NCI-H1694 treated with DMSO at 0.1 percent for 48 hours (cell line): ENCODE measurements at places on chromosomes 12 and 14.

DNA sequence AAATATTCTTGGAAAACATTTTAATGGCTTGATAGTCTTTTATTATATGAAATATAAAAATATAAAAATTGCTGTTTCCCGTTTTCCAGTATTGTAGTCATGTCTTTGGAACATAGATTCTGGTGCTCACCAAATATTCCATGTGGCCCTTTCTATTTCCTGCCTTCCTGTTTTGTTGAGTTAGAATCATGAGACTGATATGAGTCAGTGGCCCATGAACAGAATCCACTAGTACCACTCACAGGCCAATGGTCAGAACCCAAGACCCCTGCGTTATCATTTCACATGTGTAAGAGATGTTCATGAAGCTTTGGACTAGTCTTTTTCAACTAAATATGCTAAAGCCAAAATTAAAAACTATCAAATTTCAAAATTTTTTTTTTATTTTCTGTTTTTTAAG lies 56.9 kb downstream of the BICD1 start:
- no peak for DNase-seq

DNA sequence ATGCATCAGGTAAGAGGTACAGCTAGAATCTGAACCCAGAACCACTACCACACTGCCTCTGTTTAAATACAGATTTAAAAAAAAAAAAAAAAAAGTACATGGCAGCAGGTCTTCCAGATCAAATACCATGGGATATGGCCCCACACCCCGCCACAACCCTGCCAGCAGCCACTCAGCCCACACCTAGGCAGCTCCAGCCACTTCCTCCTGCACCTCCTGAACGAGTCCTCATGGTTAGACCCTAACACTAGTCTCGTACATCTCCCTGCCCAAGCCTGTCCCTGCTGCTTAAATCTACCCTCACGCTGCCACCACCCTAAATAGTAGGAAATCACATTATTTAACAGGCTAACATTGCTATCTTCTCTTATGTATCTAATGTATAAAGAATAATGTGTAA lies 12.6 kb downstream of the SETD3 start:
- DNase-seq: no peak

DNA sequence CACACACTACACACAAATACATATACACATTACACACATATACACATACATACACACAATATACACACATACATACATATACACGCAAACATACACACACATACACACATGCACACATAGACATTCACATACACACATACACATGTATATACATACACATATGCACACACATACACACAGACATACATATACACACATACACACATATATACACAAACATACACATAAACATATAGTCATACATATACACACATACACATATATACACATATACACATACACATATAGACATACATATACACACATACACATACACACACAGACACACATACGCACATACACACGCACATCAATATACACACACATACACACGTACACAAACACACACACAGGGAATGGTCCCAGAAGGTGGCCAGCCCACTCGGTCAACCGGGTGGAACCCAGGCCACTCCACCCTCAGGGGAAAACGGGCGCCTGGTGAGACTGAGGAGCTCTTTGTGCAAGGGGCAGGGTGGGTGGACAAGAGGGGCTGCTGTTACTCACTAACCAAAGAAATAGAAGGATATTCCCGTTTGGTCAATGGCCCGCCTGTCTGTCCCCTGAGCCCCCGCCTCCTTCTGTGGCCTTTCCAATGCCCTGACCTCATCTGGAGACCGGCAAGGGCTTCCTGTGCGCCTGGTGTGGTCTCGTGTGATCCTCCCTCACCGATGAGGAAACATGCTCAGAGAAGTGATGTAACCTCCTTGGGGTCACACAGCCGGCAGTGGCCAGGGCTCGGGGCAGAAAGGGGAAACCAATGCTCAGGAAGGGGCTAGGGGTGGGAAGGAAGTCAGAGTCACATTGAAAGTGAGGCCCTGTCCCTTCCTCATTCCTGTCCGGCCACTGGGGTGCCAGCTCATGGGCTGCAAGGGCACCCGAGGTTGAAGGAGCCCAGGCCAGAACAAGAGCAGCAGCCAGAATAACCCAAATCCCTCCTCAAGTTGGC lies 5.3 kb downstream of the TRPV4 start:
- DNase-seq: no peak

DNA sequence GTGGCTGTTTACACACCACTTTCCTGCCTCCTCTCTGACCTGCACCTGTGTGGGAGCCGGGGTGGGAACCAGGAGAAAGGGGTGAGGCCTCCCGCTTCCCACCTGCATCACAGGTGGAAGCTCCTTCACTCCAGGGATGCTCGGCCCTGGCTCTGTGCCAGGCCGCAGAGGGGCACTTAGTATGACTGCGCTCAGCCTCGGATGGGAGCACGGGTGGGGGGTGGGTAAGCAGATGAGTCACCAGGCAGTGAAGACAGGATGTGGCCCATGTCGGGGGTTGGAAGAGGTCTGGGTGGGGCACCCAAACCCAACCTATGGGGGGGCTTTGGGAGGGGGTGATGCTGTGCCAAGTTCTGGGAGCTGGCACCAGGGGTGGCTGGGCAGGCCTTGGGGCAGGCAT lies 7.4 kb upstream of the CYP46A1 start:
- no peak for DNase-seq

DNA sequence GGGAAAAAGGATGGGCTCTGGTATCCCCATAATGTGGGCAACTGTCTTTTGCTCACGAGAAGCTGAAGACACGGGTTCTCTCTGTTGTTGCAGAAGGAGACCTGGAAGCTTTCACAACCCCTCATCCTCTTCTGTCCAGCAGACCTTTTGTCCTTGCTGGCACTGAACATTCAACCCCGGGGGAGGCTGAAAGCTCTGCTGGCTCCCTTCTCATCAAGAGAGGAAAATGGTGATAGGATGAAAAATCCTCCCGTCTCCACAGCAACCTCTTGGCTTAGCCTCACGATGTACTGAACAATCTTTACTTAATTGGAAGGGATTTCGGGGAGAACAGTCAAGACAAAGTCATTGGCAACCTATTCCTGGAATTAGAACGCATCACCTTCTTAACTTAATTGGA lies 39.0 kb downstream of the ELK3 start:
- DNase-seq: no peak

GRCh38 chr14:75909630-75910029 lies 72.2 kb downstream of the TGFB3 start:
- DNase-seq: no peak

GRCh38 chr14:99596071-99596627 lies 7.9 kb downstream of the CCDC85C start:
- DNase-seq: no peak

DNA sequence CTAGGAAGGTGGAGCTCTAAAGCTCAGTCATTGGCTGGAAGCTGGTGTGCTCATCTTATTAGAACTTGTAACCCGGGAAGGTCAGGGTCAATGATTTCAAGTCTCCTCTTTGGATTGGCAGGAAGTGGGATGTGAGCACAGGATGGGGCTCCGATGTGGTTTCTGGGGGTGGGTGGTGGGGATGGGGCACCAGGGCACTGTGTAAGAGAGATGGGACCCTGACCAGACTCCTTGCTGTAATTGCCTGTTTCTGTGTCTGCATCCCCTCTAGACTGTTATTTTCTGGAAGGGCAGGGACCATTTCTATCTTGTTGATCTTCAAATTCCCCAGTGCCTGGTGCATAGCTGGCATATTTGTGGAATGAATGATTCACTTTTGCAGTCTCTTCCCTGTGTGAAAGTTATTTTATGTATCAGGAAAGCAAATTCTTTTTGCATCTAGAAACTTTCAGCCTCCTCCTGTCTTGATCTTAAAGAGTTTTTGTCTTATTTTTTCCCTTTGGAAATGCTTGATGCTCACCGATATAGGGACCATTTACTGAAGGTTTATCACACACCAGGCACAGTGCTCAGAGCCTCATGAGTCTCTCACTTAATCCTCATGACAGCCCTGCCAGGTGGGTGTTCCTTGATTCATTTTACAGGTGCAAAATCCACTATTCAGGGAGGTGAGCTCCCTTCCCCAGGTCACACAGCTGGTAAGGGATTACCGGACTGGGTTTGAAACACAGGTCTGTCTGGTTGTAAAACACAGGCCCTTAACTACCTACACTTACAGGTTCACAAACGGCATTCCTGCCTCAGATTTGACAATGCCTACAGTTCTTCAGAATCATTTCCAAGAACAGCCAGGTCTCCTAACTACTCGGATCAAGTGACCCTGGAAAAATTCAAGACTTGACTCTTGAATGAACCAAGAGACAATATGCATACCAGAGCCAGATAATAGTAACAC lies 86.9 kb upstream of the IGF1 start:
- no peak for DNase-seq

DNA sequence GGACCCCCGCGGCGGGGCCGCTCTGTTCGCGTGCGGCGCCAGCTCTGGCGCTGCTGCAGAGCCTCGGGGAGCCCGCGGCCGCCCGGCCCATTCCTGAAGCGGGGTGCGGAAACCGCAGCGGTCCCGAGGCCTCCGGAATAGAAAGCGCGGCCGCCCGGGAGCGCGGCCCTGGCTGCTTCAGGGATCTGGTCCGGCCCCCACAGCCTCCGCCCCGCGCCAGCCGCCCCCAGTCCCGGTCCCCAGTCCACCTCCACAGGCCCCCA lies 204 bp downstream of the HSP90AA1 start:
- DNase-seq: no peak

DNA sequence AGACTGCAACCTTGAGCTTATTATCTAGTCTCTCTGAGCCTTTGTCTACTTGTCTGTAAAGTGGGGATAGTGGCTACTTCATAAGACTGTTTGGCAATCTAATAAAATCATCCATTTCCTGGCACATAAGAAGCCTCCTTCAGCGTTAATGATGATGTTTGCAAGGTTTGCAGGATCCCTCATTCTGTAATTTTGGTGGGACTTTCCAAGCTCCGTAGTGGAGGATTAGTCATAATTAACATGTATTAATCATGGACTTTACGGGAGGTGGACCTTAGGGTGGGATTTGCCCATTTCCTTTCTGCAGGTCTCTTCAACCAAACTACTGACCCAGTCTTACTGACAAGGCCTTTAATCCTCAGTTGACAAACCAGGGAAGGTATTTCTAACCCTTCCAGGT lies 66.2 kb downstream of the NTF3 start:
- no peak for DNase-seq

- no peak for DNase-seq
These were observed 420.8 kb downstream of the CCDC91 start for GRCh38 chr12:28611115-28611435.

- DNase-seq: no peak
These were observed 93.2 kb downstream of the EMP1 start for GRCh38 chr12:13289653-13290289.

DNA sequence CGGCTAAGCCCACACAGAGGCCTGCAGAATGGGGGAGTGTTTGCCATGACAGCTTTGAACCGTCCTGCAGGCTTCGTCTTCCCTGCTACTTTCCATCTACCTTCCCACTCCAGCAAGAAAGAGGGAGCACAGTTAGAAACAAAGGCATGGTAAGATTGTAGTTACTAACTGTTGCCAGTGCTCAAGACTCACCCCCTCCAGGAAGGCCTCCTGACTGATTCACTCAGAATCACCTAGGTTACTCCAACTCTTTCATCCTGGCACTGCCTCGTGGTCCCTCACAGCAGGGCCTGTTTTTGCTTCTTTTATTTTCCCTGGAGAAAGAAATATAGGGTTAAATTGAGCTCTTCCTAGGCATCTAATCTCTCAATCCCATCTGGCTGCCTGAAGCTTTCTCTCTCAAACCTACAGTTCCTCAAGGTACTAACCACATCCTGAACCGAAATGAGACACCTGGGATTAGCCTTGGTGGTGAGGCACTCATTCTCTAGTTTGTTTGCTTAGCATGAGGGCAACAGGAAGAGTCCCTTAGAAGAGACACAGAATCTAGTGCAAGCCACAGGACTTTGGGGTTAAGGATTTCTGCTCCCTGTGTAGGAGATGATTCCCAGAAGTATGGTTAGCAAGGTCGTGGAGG lies 7.8 kb downstream of the GALNT6 start:
- no peak for DNase-seq

DNA sequence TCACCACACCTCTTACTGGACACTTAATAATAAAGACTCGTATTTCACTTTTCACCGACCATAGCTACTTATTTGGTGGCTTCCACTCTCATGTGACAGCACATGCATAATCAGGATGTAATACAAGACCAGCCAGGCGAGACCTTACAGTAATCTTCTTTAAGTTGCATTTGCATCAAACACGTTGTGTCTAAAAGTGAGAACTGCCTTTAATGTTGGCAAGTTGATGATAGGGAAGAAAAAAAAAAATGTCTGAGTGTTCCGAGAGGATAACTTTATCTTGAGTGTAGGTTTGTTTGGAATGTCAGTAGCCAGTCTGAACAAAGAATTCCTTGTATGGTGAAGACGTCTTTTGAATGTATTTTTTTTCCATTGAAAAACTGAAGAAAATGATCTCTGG lies 440.4 kb downstream of the ADAMTS20 start:
- no peak for DNase-seq

DNA sequence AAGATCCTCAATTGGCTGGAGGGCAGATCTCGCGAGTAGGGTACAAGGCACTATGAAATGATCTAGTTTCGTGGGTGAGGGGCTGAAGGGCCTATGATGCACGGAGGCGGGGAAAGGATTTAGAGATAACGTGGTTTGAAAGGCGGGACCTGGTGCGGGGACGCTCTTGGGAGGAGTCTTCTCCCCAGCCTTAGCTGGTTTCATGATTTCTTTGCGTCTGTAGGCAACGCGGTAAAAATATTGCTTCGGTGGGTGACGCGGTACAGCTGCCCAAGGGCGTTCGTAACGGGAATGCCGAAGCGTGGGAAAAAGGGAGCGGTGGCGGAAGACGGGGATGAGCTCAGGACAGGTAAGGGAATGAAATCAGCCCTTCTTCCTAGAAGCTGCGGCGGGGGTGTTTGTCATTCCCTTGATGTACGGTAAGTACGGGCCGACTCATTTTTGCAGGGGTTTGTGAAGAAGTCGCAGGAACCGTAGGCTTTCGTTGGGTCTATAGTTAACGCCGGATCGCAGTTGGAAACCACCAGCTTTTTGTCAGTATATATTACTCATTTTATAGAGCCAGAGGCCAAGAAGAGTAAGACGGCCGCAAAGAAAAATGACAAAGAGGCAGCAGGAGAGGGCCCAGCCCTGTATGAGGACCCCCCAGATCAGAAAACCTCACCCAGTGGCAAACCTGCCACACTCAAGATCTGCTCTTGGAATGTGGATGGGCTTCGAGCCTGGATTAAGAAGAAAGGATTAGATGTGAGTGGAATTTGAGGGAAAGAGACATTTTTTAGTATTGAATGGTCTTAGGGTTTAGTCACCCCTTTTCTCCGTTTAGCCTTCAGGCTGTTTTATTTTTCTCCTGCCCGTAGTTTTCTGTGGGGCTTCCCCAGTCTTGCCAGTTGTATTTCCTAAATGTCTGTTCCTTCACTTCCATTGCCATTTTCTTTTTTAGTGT lies 602 bp downstream of the APEX1 start:
- peak; percentile 98 for DNase-seq

DNA sequence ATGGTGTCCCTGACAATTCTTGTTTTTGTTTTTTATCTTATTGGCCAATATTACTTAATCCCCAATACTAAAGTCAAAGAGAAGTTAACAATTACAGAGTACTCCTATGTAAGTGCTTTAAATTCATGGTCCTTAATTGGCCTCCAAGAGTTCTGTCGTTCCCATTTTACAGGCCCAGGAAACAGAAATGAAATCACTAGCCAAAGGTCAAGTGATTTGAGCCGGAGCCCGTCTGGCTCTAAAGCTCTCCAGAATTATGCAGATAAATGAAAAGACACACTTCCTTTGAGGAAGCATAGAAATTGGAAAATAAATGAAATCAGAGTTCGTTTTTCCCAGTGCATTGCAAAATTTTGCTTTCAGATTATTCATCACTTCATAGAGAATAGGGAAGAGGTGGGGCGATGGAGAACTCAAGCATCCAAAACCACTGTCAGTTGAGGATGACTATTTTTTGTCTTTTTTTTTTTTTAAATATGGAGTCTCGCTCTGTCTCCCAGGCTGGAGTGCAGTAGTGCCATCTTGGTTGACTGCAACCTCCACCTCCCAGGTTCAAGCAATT lies 78.5 kb downstream of the MAP1LC3B2 start:
- no peak for DNase-seq
